ENCODE measurements at places on chromosomes 4 and X. TPM values are rescaled to one million over a fixed set of nuclear protein-coding genes. Genes with fewer than 3 reads are reported as not detected.

The ATP1B4 gene
- total RNA-seq, result not detected

GRCh38 chr4:56513517-56513916, 7.9 kb downstream of the ARL9 start:
- no peak for DNase-seq

DNA sequence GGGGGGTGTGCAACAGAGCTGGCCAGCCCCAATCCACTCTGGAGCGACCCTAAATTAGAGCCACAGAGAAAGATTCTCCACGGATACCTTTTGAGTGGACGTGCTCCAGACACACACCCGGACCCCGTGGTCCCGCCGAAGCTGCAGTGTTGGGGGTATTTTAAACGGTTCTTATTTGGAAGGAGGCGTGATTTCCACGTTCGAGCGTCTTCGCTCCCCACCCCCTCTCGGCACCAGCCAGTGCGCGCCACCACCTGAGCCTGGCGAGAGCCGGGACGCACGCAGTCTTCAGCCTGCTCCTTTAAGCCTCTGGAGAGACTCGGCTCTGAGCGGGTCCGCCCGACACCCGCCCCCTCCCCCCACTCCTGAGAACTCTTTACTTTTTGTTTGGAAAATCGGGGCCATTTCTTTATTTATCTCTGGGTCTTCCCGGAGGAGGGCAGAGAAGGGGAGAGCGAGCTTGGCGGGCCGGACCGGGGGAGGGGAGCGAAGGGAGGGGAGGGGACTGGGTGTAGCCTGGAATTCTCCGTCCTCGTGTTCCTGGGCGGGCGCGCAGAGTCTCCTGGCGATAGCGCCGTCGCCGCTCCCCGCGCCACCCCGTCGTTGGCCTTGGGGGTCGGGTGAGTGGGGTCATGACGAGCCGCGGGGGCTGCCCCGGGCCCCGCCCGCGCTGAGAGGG, 668 bp upstream of the PTCHD1 start:
- no peak for DNase-seq

DNA sequence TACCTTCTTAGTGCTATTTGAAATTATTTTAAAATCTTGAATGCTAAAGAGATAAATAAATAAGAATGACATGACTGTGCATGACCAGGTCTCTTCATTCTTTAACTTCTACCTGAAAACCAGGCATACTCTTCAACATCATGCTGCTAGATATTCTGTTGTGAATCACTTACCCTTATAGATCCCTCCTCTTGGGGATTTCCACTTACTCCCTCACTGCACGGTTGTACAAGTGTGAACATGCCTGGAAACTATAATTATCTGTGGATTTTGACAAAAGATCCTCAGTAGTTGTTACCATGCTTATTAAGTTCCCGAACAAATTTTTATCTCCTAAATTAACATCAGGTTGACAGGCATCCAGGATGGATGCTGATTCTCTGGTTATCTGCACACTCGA, 54.3 kb downstream of the ADGRL3 start:
- DNase-seq, result no peak

The AGTR2 gene
- total RNA-seq, result 0.16 TPM

The PLS3 gene
- total RNA-seq, result 44.7 TPM

- no peak for DNase-seq
Measured at GRCh38 chr4:62455871-62456270, 1255.7 kb downstream of the ADGRL3 start.
